Parietal lobe (tissue), 2 donors: ENCODE measurements at places on chromosomes 3 and 15. TPM values are rescaled to one million over a fixed set of nuclear protein-coding genes. Genes with fewer than 3 reads are reported as not detected.

The STRA6 gene
- total RNA-seq: 3.1 TPM

The GOLGA6D gene
- total RNA-seq: not detected

The IQCH gene
- total RNA-seq: 2.8 TPM

The NRG4 gene
- total RNA-seq: not detected

The FANCD2OS gene
- not detected for total RNA-seq

The ANKRD34C gene
- total RNA-seq: not detected

The ECE2 gene
- total RNA-seq: 6.9 TPM

The RBMS3 gene
- 11.6 TPM for total RNA-seq

The PLA1A gene
- total RNA-seq: 0.31 TPM

The TIGIT gene
- not detected for total RNA-seq
